ENCODE measurements at places on chromosomes 3 and 15.

DNA sequence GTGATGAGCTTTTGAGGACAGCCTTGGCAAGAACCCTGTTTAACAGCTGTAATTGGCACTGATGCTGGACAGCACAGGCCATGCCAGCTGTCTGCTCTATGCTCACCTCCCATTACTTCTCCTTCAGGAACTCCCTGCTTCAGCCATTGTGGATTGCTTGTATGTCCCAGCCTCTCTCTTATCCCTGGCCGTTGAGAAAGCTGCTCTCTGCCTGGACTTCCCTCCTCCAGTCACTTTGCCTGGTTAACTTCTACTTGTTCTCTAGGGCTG is 444.5 kb downstream of the EPHB1 start:
- no peak for DNase-seq

GRCh38 chr3:25088284-25088683 is 339.8 kb upstream of the RARB start:
- peak; percentile 43 for DNase-seq

DNA sequence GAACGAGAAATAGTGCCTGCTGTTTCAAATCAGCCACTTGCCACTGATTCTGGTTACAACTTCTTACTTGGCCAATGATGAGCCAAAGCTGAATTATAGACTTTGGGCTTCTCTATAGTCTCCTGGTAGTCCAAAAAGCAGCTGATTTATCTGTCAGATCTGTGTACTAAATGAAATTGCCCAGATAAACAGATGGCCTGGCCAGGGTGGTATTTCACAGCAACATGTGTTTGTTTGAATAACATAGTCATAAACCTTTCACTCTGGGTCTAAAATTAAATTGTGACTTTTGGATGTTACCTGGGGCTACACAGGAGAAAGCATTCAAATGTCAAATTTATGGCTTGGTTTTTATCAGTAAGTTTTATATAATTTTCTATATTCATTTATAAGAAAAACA is 147.0 kb downstream of the NECTIN3 start:
- no peak for DNase-seq

GRCh38 chr15:99249270-99249841 is at the start of gene TTC23:
Gene TTC23, minus strand, starts transcription at chr15:99249581. Its CDS starts 20,869 bp downstream, at chr15:99228712.
- DNase-seq: peak; percentile 91

- no peak for DNase-seq
These were observed 71.7 kb downstream of the P3H2 start for GRCh38 chr3:190048932-190049441.

DNA sequence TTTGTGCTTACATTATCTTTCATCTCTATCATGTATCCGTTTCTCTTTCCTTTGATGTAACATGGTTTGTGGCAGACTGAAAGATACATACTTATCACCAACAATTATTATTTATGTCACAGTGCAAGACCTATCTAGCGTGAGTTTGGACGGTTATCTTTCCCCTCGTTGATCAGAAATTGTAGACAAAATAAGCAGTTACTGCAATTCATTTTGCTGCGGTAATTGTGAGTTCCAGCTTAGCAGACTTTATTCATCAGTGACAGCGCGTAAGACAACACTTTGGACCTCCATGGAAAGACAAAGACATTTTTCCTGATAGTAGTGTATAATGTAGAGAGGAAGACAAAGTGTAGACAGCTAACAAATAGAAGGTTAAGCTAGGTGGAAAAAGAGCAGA is 51.0 kb upstream of the UTS2B start:
- no peak for DNase-seq

DNA sequence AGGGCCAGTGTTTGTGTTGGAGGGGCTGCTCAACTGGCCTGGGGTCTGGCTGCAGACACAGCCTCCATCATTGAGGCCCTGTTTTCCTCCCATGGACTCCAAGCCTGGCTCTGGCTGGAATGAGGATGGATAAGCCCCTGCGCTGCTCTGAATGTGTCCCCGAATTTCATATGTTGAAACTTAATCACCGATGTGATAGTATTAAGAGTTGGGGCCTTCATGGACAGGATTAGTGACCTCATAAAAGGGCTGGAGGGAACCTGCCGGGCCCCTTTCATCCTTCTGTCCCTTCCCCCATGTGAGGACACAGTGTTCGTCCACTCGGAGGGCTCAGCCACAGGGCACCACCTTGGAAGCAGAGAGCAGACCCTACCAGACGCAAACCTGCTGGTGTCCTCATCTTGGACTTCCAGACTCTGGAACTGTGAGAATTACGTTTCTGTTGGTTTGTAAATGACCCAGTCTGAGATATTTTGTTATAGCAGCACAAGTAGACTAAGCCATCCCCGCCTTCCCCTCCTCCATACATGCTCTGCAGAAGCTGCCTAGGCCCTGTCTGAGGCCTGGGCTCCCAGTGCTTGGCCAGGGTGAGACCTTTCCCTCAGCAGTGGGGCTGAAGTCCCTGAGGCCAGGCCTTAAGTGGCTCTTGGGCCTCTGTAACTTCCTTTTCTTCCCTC is 3.8 kb upstream of the LCTL start:
- no peak for DNase-seq

DNA sequence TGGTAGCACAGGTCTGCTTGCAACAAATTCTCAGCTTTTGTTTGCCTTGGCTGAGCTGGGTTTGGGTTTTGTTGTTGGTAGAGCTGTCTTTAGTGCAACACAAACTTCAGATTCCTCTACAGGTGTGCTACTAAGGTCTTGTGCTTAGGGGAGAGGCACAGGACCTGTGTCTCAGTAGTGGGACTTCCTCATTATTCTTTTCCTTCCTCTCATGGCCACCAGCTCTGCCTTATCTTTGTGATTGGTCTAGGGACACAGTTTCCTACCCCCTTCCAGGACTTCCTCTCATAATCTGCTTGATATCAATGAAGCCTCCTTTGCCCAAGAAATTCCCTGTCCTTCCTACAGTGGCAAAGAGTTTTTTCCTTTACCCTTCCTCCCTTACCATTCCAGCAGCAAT is 24.9 kb upstream of the DNAAF4 start:
- no peak for DNase-seq

- peak; percentile 60 for DNase-seq
These were observed 1.4 kb downstream of the HTD2 start for GRCh38 chr3:58307639-58308215.

DNA sequence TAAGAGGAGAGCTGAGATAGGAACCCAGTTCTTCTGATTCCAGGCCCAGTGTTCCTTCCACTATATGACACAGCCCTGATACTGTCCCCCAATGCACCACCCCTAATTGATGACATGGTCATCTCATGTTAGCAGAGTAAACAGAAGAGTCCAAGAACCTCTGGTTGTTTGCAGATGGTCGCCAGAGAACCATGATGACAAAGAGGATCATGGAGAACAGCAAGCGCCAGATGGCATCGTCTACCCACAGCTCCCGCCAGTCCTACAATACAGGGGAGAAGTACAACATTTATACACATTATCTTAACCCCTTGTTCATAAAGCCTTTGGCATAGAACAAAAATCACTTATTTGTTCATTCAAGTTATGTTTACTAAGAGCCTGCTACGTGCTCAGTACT is 18.5 kb upstream of the VPS39 start:
- DNase-seq: no peak

DNA sequence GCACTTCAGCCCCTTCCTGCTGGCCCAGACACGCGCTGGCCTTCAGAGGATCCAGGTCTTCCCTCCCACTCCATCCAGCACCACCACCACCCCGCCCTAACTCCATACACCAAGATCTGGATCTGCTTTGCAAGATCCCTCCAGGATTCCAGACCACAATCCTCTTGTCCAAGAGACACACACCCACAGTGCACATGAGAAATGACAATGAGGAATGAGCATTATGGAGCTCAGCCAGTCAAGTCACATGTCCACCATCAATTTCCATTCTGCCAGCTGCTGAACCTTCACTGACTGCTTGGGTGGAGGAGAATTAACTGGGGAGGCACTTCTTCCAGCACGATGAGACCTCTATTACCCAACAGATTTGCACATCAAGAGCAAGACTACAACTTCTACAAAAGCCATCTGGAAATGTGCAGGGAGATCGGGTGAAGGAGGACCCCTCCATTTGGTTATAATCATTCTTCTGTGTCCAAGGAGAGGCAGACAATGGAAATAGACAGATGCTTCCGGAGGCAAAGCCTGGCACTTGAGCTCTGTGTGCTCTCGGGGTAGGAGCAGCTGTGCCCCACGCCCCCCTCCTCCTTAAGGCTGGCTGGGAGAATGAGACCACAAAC is 12.3 kb upstream of the SPATA12 start:
- peak; percentile 26 for DNase-seq

GRCh38 chr3:28114893-28115292 is 126.5 kb upstream of the CMC1 start:
- DNase-seq: no peak

GRCh38 chr3:25297667-25298585 is 130.1 kb upstream of the RARB start:
- DNase-seq: no peak

- DNase-seq: no peak
These were observed 30.2 kb downstream of the NCEH1 start for GRCh38 chr3:172680684-172681083.

DNA sequence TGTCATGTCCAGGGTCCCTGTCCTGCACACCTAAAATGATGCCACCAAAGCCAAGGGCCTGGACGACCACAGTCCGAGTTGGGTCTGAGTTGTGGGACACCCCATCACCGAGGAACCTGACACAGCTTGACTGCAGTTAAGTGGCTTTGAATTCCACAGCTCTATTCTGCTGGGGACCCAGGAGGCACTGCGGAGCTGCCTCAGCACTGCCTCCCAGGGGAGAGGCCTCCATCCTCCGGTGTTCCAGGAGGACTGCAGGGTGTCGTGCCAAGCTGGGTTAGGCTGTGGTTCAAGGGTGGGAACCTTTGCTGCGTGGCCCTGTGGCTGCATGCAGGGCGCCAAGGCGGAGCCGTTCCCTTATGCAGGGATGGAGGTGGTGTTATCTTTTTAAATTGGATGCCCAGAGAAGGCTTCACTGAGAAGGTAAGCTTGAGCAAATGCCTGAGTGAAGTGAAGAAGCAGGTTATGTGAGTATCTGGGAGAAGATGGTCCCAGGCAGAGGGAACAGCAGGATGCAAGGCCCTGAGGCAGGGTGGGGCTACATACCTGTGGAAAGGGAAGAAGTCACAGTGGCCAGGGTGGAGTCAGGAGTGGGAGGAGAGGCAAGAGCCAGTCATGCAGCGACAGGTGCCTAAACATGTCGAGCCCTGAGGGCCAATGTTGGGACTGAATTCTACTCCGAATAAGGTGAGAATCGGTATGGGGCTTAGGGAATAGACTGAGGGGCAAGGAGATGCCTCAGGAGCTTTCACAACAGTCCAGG is 144.8 kb downstream of the TPRA1 start:
- no peak for DNase-seq

DNA sequence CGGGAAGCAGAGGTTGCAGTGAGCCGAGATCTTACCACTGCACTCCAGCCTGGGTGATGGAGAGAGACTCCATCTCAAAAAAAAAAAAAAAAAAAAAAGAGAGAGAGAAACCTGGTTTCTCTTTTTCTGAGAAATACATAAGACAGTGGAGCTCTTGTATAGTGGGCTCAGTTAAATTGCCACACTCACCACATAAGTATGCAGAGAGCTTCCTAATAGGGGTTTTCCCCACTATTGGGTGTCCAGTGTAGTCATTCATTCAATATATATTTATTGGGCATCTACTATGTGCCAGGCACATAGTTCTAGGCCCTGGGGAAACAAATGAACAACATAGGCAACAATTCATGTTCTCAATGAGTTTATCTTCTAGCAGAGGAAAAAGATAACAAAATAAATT is 48.9 kb upstream of the FMN1 start:
- no peak for DNase-seq

DNA sequence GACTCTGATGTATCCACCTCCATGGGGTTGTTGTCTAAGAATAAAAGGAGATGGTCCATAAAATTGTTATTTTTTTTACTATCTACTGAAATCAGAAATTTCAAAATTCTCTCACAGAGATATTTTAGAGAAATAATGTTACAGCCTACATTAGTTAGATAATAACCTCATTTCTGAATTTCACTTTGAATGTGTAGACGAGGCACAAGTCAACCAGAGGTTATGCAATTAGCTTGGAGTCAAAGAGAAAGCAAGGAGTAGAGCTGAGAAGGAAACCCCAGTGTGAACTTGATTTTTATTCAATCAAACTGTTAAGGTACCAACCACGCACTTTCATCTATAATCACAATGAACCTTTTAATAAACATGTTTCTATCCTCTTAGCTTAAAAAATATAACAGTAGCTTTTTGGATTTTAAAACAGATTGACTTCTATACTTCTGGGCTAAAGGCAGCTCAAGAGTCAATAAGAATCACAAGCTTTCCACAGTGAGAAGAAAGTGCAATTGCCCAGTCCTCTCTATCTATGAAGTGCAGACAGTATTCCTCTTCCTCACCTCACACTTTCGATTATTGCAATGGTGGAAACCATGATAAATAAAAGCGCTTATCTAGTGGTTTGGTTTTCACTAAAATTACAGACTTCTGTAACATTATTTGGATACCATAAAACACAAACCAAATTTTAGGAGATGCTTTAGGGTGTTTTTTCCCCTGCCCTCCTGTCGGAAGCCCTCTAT is 403.2 kb downstream of the ZBTB20 start:
- DNase-seq: no peak

GRCh38 chr3:169505577-169506230 is 157.8 kb downstream of the MECOM start:
- peak; percentile 3 for DNase-seq

- no peak for DNase-seq
These were observed 165.6 kb downstream of the FAM43A start for GRCh38 chr3:194851254-194851653.

DNA sequence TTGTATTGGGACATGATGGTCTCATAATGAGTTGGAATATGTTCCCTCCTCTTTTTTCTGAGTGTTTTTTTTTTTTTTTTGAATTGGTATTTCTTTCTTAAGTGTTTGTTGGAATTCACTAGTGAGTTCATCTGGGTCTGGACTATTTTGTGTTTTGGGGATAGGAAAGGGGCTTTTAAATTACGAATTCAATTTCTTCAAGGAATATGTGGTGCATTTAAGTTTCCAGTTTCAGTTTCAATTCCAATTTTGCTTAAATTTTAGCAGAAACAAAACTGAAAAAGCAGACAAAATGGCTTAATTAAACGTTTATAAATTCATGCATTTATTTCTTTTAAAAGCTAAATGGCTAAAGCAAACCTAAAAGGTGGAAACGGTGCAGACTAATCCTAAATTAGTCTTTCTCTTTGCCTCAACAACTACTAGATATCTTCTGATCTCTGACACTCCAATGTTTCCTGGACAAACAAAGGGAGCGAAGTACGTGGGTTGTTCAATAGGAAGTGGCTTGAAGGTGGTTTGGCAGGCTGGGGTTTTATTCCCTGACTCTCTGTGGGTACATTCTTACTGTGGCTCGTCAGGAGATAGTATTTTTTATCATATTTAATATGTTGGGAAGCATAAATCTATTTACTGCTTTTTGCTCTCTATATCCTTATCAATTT is 50.0 kb upstream of the CORO2B start:
- no peak for DNase-seq

GRCh38 chr15:50758712-50759205 is 6.7 kb downstream of the SPPL2A start:
- DNase-seq: no peak

- no peak for DNase-seq
These were observed 49.1 kb upstream of the LIMD1 start for GRCh38 chr3:45545476-45545875.

GRCh38 chr3:147672436-147672835 is 263.3 kb downstream of the ZIC1 start:
- no peak for DNase-seq
